ENCODE measurements at places on chromosomes 1 and 21.

DNA sequence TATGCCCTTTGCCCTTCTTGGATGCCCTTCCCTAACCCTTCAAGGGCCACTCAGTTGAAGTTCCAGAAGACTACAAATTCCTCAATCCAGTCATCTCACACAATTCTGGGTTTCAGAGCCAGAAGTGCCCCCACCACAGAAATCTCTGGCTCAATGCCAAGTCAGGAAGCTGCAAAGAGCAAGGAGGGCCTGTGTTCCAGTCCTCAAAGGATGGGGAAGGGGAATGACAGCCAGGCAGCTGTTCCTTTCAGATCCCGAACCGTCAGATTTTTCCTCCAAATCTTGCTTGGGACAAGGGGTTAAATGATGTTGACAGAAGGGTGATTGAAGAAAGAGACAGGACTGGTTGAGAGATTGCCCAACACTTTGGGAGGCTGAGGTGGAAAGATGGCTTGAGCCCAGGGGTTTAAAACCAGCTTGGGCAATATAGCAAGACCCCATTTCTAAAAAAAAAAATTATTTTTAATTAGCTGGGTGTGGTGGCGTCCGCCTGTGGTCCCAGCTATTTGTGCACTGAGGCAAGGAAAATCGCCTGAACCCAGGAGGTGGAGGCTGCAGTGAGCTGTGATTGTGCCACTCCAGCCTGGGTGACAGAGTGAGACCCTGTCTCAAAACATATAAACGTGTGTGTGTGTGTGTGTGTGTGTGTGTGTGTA lies 716 bp upstream of the HPDL start:
- peak; percentile 31 for DNase-seq

DNA sequence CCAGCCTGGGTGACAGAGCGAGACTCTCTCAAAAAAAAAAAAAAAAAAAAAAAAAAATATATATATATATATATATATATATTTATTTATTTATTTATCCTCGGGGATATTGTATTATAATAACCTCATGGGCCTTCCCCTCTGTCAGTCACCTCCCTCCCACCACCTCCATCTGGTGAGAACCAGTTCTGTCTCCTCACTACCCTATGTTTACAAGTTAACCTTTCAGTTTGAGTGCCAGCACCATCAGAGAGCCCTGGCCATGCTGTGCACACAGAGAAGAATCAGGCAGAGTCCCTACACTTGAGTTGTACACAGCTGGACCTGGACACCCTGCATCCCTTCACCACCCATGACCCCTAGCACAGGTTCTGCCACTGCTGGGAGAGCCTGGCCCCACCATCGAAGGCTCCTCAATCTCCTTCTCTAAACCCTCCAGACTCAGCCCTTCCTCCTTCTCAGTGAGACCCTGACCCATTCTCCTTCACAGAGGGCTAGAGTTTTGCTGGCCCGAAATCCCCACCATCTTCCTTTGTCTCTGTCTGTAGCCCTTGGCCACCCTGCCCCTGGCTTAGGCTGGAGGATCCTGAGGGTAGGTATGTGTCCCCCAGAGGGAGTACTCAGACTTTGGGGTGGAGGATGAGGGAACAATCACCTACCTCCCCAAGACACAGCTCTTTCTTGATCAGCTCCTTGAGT lies 1.2 kb downstream of the S100A5 start:
- DNase-seq = no peak

- DNase-seq = no peak
These were observed 1.8 kb downstream of the WDR77 start for GRCh38 chr1:111446967-111447892.

DNA sequence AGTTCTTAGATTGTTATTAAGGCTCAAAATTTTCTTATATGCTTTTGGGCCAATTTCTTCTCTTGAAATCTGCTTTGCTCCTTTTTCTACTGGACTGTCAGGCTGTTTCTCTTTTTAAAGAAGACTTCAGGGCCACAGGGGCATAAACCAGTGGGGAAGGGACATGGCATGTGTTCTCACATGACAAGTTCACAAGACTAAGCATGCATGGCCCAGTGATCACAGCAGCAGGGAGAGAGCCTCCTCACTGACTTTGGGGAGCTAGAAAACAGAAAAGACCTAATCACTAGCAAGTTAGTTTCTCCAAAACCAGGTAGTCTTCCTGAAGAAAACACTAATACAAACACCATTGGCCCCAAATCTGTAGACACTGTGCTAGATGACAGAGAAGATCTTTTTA lies 64.8 kb downstream of the RAB3GAP2 start:
- no peak for DNase-seq
